Activated CD4-positive, alpha-beta T cell treated with anti-CD3 and anti-CD28 coated beads, Interleukin-2, amount 50 U/mL, for 4 hours (primary cell): ENCODE measurements at places on chromosomes 1 and 21.

DNA sequence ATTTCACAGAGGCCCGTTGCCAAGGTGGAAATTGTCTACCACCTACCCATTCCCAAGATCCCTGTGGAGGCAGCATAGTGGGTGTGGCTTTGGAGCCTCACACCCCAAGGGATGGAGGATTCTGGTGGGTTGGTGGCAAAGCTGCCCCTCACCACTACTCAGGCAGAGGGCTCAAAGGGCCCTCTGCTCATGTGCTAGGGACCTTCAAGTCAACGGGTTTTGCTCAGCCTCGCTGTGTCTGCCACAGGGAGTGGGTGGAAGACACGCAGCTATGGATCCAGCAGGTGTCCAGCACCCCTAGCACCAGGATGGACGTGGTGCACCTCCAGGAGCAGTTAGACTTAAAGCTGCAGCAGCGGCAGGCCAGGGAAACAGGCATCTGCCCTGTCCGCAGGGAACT, 2.3 kb downstream of the DNALI1 start:
- DNase-seq = no peak

DNA sequence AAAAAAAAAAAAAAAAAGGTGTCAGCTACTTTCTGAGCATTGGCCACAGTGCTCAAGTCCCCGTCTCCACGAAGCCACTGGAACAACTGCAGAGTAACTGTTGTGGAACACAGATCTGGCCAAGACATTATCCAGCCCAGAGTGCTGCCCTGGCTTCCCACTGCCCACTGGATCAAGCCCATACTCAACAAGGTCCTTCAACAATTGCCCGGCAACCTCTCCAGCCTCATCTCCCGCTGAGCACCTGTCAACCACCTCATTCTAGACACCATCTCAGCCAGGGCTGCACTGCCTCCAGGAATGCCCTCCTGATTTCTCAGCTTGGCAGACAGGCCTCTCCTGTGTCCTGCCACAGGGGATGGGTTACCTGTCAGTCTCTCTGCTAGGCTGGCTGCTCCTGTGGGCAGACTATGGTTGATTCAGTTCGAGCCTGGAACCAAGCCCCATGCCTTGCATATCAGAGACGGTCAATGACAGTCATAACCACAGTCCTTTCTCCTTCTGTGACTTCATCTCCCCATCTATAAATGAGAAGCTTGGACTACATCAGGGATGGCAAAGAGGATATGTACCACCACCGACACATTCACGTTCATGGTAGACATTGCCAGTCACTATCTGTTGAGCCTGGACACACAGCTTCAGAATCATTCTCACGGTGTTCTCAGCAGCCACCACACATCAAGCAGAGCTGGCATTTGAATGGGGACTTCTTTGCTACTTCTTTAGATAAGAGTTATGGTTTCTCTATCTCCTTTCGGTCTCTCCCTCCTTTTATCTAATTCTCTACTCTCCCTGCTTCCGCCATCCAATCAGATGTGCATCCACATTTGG, 76.9 kb downstream of the MRPL37 start:
- no peak for DNase-seq

- DNase-seq = no peak
These were observed 7.0 kb upstream of the SOX13 start for GRCh38 chr1:204065986-204066300.

GRCh38 chr1:18309552-18310155, 171.1 kb upstream of the KLHDC7A start:
- DNase-seq = no peak

DNA sequence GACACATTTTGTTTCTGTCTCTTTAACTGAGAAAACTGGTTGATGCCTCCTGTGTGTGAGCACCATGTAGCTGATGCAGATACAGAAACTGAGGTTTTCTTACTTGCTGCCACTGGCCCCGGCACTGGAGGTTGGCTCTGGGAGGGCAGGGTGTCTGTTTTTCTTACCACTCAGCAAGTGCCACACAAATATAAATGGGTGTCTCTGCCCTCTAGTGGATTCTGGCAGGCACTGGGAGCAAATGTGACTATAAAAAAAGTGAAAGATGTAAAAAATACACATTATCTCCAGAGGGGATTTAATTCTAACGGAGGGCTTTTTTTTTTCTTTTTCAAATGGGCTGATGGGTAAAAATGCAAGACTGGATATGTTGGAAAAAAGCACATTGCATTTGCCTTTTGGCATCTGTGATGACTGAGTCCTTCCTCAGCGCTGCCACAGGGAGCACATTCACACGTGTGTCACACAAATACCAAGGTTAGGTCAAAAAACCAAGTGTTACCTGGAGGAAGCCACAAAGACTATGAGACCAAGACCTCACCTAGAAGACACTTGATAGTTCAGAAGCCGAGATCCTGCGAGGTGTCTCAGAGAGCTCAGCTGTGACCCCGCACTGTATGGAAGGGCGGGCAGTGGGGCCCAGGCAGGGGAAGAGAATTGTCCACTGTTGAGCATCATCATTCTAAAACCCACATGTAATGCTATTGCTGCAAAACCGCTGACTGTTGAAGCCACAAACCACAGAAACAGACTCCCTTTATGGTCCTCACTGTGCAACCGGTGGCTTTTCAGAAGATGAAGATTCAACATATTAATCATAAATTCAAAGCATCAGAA, 18.9 kb downstream of the PGBD2 start:
- DNase-seq = peak; percentile 31

DNA sequence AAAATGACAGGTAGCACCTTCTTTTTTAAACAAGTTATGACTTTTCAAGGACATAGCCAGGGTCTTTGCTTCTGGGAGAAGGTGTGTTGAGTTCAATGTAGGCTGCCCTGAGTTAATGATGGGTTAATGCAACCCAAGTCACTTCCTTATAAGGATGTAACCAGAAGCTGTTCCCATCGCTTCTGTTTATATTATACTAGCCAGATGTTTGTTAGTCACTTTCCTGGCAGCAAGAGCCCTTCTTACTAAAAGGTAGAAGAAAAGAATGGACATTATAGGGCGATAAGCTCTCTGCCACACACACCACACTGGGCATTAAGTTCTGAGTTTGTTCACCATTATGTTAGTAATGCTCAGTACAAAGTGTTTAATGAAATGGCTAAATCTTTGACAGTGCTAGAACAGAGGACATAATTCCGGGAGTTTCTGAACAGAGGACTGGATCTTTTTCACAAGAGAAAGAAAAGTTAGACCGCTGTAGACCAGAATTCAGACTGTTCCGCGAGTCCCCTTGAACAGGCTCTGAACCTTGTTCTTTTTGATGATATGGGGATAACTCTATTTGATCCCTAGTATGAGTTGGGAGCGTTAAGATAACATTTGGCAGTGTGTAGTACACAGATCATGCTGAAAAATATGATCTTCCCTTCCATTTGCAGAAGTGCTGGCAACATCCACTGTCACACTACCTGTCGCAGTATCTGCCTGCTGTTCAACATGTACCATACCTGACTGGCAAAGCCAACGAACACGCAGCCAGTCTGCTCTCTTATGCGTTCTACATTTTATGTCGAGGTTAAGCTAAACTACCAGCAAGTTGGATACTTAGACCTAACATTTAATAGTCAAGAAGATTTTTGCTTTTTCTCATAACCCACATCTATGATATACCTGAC, 41.0 kb downstream of the DEGS1 start:
- DNase-seq = no peak

GRCh38 chr1:159972443-159973205, 18.6 kb upstream of the SLAMF9 start:
- no peak for DNase-seq

DNA sequence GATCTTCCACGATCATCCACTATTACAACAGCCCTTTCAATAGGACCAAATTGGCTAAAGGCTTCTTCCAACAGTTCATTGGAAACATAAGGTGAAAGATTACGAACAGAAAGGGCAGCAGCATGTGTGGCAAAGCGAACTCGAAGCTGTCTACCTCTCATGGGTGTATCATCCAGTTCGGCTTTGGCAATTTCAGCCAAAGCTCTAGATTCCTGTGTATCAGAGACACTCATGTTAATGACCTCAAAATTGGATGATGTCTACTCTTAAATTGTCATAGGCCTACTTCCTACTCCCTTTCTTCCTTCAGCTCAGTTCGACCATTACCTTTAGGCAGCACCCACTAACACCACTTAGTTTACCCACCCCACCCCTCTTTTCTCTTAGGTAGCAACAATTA, 2.2 kb downstream of the SFPQ start:
- DNase-seq = no peak

DNA sequence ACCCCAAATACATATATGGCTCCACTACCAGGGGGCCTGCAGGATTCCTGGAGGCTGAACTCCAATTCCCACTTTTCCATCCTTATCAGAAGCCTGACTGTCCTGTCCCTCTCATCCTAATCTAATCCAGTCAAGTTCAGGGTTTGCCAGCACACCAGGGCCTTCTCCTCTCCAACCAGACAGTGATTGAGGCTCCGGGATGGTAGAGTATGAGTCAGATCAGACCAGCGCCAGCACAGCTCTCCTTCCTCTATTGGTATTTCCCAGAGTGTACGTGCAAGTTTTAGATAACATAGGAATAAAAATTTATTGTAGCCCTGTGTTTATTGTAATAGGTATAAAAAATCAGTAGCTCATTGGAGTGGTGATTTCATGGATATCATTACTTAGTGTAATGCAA, 24.5 kb upstream of the RCSD1 start:
- DNase-seq = no peak

DNA sequence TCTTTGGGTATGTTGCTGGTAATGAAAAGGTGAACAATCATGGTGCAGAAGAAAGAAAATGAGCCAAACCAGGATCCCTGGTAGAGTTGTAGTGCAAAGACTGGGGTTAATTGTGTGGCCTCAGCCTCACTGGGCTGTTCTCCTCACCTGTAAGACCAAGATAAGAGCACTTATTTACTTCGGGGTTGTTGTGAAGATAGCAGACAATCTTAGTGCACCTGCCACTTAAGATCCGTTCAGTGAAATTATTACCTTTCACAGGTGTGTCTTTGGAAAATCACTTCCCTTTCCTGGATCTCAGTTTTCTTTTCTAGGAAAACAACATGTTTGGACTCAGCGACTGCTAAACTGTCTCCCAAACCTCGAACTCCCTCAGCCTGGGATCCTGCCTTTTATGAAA, 1.3 kb upstream of the FGGY start:
- no peak for DNase-seq

DNA sequence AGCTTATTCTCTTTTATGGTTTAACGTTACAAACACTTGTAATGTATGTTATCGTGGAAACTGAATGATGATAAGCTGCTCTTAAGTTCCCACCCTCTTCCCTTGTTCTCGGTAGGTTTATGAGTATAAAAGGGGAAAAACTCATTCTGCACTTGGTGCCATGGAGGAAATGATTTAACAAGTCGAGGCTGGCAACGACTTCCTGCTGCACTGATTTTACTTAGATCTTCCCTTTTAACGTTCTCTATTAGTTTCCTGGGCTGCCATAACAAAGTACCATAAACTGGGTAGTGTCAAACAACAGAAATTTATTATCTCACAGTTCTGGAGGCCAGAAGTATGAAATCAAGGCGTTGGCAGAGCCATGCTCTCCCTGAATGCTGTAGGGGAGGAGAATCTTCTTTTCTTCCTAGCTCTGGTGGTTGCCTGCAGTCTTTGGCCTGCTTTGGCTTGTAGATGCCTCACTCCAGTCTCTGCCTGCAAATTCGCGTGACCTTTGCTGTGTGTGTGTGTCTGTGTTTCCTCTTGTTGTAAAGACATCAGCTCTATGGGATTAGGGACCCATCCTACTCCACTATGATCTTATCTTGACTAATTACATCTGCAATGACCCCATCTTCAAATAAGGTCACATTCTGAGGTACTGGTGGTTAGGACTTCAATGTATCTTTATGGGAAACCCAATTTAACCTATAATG, 26.3 kb downstream of the HUNK start:
- DNase-seq = no peak

DNA sequence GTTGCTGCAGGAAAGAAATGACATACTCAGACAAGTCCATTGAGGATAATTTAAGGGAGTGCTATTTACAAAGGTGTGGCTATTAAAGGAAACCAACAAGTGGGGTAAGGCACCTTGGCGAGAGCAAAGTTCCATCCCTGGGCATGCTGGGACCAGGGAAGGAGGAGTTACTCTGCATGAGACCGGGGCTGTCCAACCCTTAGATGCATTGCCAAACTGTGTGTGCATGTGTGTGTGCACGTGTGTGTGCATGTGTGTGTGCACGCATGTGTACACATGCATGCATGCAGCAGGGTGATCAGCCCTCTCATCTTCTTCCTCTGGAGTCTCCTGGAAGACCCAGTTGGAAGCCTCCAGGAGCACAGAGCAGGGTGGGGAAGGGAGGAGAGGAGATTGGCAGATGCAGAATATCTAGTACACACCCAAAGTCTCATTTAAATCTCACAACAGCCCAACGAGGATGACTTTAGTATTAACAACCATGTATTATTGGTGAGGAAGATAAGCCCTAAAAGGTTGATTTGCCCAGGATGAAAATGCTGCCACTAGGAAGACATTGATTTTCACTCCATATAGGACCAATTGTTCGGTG, 72.2 kb upstream of the CD34 start:
- no peak for DNase-seq

GRCh38 chr1:29991025-29991424, 732.4 kb downstream of the MATN1 start:
- DNase-seq = no peak

- no peak for DNase-seq
These were observed 352.0 kb downstream of the HHIPL2 start for GRCh38 chr1:222195857-222196256.

DNA sequence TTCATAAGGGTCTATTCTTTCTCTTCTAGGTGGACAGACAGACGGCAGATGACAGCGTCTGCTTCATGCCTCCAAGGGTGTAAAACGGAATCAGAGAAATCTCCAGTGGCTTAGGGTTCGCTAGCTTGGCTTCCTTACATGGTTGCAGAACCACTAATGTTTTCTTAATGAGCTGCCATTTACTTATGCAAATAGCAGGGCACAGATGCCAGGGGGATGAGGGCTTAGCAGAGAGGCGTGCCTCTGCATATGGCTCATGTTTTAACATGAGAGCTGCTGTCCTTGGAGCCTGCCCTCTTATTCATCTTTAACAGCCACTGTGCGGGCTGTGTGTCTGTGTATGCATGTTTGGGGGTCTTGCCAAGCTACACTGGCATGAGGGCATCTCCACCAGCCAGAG, 119.6 kb downstream of the IER5 start:
- DNase-seq = no peak

DNA sequence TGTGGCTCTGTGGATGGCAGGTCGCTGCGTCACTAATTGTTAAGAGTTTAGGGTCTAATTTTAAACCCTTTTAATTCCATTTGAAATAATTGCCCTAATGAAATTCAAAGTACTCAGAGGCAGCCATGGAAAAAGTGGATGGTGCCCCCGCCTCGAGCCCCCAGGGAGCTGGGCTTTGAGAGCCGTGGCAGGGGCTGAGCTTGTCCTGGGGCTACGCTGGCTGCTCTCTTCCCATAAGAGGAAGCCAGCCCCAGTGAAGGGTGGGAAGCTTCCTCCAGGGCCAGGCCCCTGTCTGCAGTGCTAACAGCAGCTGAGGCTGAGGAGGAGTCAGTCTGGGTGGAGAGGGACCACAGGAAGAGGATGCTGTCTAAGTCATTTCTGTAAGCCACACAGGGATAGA, 315.0 kb upstream of the POU3F1 start:
- DNase-seq = no peak

GRCh38 chr1:185207980-185208602, 51.1 kb downstream of the SWT1 start:
- DNase-seq = no peak

GRCh38 chr1:16644193-16644481, 22.6 kb downstream of the RNU1-3 start:
- DNase-seq = no peak
